ENCODE measurements at places on chromosomes 1 and 21. TPM values are rescaled to one million over a fixed set of nuclear protein-coding genes. Genes with fewer than 3 reads are reported as not detected.
A peak's percentile ranks its signal among the peaks of the same experiment; 100 is the strongest.

GRCh38 chr1:155850345-155850744, 6.7 kb downstream of the GON4L start:
- no peak for DNase-seq

The FCGR2B gene
- total RNA-seq: not detected

The LYSMD1 gene
- 12.3 TPM for total RNA-seq

GRCh38 chr1:21673277-21673780, 4.2 kb upstream of the RAP1GAP start:
- no peak for DNase-seq

GRCh38 chr1:227949954-227950734, 2.4 kb upstream of the WNT9A start:
- no peak for DNase-seq

- no peak for DNase-seq
Measured at GRCh38 chr1:228075801-228076271, 6.7 kb upstream of the ARF1 start.

DNA sequence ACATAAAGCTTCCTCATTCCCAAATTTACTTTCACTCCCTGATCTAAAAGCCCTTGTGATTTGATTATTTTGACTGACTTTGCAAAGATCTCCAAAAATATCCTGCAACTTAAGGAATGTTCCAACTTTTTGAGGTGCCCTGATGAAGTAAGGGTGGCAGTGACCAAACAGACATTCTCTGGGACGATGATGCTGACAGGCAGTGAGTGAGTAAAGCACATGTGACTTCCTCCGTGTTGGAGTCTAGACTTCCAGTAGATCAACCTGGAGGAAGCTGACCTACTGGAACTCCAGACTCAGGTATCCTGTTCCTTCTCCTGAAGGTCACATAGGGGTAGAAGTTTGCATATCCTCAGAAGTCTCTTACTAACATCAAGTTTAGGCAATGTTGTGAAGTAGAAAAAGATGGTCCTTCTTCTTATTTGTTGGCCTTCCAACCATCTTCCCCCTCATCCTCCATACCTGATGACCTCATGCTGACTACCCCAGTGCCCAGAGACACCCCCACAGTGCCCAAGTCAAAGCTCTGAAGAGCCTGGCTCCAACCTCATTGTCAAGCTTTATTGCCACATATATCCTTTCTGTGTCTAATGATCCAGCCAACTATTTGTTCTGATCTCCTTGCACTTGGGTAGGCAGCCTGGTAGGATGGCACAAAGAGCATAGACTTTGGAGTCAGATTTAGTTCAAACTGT, 16.0 kb downstream of the TNFSF4 start:
- peak; percentile 31 for DNase-seq

GRCh38 chr1:29984166-29984861, 739.1 kb downstream of the MATN1 start:
- no peak for DNase-seq

DNA sequence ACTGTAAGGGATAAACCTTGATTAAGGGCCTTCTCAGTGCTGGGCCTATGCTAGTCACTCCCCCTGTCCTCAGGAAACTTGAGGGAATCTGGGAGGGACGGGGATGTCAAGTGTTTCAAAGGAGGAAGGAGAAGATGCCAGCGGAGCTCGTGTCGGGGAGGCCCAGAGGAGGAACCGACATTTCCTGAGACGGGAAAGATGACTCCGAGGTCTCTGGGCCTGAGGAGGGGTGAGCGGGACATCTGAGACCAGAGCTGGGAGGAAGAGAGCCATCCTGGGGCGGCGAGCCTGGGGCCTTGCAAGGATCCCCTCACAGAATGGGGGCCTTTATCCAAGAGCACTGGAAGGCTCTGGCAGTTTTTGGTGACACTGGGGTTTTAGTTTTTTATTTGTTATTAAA, 10.4 kb downstream of the SLC66A1 start:
- DNase-seq: no peak

The PROK1 gene
- total RNA-seq: not detected

DNA sequence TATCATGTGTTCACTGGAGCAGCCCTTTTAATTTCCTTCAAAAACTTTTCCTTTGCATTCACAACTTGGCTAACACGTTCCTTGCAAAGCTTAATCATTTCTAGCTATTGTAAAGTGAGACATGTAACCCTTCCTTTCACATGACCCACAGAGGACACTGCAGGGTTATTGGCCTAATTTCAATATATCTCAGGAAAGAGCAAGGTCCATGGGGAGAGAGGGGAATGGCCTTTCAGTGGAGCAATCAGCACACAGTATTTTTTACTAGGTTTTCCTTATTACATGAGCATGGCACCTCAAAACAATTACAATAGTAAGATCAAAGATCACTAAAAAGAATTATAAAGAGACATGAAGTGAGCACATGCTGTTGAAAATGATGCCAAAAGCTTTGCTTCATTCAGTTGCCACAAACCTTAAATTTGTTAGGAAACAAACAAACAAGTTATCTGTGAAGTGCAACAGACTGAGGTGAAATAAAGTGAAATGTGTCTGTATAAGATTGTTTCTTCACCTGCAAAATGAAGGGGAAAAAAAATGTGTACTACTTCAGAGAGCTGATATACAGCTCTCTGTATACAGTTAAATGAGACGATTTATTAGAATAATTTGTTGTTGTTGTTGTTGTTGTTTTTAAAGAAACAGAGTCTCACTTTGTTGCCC, 61.5 kb downstream of the EIF4G3 start:
- DNase-seq: no peak

- DNase-seq: no peak
Measured at GRCh38 chr1:79708646-79709265, 702.2 kb upstream of the ADGRL4 start.

GRCh38 chr1:94143173-94143808, 22.3 kb upstream of the ABCA4 start:
- DNase-seq: no peak

The RNF207 gene
- 19.2 TPM for total RNA-seq

GRCh38 chr1:205582471-205583291, 49.1 kb downstream of the ELK4 start:
- no peak for DNase-seq

DNA sequence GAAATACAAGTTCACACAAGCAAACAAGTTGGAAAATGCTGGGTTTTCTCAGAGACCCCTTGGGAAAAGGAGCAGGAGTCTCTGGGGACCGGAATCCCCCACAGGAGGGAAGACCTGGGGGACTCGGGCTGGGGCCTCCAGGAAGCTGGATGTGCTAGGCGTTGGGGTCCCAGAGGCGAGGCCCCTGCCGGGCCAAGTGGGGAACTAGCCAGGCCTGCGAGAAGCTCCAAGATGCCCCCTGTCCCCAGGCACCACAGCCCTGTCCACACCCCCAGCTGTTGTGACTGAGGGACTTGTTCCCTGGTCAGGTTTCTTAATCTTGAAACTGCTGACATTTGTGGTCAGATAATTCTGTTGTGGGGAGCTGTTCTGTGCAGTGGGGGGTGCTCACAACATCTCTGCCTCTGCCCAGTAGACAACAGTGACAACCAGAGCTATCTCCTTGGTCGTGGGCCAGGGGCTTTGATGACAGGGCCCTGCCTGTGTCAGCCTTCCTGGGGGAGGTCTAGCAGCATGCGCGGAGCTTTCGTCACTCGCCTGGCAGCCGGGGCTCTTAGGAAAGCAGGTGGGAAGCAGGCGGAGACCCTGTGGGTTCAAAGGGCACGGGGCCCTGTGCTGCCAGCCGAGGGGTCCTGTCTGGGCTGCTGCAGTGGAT, 126.4 kb upstream of the ARHGEF16 start:
- no peak for DNase-seq

The KRTAP10-7 gene
- total RNA-seq: not detected

The DISP1 gene
- 1.6 TPM for total RNA-seq

- DNase-seq: no peak
Measured at GRCh38 chr1:246367041-246367440, 140.0 kb downstream of the SMYD3 start.

The C1orf94 gene
- total RNA-seq: not detected

- peak; percentile 14 for DNase-seq
Measured at GRCh38 chr1:172279939-172280636, 140.4 kb upstream of the C1orf105 start.

DNA sequence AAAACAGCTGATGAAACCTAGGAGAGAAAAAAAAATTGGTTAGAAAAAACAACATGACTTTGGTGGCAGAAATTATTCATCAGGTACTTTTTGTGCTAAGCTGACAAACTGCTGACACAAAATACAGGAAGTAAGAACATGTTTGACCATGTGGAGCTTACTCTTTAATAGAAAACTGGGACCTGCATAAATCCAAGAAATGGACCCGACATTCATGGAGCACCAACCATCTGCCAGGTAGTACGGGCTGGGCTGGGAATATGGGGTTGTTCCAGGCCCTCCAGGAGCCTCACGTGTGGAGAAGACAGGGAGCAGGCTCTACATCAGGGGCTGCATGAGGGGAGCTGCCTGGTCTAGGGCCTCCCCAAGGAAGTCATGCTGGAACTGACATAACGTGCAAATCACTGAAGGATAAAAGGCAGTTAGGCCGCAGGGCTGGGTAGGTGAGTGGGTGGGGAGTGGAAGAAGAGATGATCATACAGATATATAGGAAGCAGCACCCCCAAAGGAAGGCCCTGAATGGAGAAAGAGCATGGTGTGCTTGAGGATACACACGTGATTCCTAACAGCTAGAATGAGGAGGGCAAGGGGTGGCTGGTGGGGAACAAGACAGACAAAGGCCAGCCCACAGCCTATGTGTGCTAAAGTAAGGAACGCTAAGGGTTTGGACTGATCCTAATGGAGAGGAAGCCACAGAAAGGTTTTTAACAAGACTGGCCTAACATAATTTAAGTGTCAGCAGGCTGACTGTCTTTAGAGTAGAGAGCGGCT, 26.1 kb downstream of the CD58 start:
- peak; percentile 39 for DNase-seq

DNA sequence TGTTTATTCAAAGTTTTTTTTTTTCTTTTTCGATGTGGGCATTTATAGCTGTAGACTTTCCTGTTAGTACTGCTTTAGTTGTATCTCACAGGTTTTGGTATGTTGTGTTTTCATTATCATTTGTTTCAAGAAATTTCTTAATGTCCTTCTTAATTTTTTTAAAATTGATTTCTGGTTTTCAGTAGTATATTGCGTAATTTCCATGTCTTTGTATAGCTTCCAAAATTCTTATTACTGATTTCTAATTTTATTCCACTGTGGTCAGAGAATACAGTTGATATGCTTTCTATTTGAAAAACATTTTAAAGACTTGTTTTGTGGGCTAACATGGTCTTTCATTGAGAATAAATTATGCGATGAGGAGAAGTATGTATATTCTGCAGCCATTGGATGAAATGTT, 463.2 kb upstream of the B3GALT2 start:
- DNase-seq: no peak

The SPRR2B gene
- total RNA-seq: not detected

The FYB2 gene
- total RNA-seq: not detected

The AKR7A2 gene
- total RNA-seq: 45.7 TPM

DNA sequence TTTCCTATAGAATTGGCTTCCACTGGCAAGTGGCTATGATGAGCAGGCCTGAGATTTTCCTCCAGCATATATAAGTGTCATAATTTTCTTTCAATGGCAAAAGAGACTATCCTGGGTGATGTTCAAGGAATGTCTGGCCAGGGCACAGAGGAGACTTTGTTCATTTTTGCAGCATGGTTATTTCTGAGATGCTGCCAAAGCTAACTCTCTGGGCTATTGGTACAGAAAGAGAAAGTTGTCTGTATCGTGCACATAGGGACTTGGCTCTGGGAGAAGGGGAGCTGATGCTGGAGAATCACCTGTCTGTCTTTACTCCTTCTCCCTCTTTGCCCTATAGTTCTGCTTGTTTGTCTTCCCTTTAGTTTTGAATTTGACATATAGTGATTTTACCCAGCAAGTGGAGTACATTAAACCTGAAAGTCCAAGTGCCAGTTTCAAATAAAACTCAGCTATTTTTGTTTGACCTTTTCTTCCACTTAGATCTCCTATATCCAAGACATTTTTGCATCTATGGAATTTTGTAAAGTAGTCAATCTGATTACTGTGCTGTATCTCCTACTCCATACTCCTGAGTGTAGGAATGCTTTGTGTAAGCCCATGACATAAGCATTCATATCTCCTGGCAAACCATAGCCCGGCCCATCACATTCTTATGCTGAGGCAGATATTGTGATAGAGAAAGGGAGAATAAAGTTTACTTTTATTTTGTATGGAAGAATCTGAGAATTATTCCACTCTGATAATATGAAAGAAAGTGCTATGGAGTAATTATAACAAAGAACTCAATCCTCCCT, 3.9 kb downstream of the FNDC7 start:
- no peak for DNase-seq

The BTBD8 gene
- total RNA-seq: 2.3 TPM

GRCh38 chr1:199590708-199591107, 436.8 kb upstream of the NR5A2 start:
- DNase-seq: no peak

The BNIPL gene
- 0.17 TPM for total RNA-seq

The IL24 gene
- not detected for total RNA-seq

The OXCT2 gene
- 0.59 TPM for total RNA-seq

- DNase-seq: no peak
Measured at GRCh38 chr21:38250991-38251418, 5.8 kb upstream of the KCNJ15 start.

GRCh38 chr1:116763787-116764465, 9.7 kb downstream of the CD2 start:
- no peak for DNase-seq

GRCh38 chr1:41683681-41684500, 199.4 kb upstream of the EDN2 start:
- DNase-seq: no peak

The ARHGEF19 gene
- 3.5 TPM for total RNA-seq

DNA sequence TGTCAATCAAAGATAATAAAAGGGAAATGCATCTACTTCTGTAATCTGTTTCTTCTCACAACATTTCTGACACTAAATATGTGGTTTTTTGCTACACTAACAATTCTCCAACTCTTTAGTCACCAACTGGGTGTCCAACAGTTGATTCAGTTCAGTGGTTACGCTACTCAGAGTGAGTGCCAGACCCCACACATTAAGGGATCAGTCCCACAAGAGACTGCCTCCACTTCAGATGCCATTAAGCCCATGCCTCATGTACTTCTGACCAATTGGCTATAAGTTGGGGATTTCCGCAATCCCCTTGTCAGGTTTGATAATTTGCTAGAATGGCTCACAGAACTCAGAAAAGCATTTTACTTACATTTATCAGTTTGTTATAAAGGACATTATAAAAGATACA, 28.4 kb downstream of the RNF2 start:
- DNase-seq: no peak

GRCh38 chr21:33496345-33496744, 4.8 kb upstream of the DNAJC28 start:
- DNase-seq: no peak

GRCh38 chr1:145720878-145721671, 1.8 kb downstream of the CD160 start:
- peak; percentile 44 for DNase-seq

GRCh38 chr1:6385488-6386191, 7.9 kb downstream of the ACOT7 start:
- peak; percentile 99 for DNase-seq

- DNase-seq: no peak
Measured at GRCh38 chr1:188065917-188066316, 1237.2 kb downstream of the PLA2G4A start.

The CSTB gene
- total RNA-seq: 65.3 TPM

The MEX3A gene
- total RNA-seq: 2.5 TPM

GRCh38 chr1:35449334-35450008, 107.7 kb downstream of the KIAA0319L start:
- peak; percentile 96 for DNase-seq

The SH2D2A gene
- total RNA-seq: 3.4 TPM

The CYYR1 gene
- total RNA-seq: 3.0 TPM

Measured in mammary epithelial cell (primary cell).